ENCODE measurements at places on chromosomes 12 and 14.

DNA sequence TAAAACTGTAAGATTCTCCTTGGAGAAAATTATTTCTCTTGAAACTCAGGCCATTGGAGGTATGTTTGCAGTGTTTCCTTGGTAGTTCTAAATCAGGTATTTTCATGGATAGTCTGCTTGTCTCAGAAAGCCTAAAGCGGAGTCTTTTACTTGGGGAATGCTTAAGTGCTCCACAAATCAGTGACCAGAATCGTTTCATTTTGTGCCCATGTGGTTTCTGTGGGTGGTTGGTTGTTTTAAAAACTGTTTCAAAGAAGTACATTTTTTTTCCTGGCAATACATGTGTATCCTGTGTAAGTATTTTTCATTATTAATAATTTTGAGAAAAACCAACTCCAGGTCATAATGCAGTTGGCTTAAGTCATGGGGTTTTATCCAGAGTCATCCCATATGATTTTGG is 33.6 kb downstream of the CCDC91 start:
- no peak for DNase-seq

- no peak for DNase-seq
These were observed 236.7 kb downstream of the ANO2 start for GRCh38 chr12:5708371-5708770.

DNA sequence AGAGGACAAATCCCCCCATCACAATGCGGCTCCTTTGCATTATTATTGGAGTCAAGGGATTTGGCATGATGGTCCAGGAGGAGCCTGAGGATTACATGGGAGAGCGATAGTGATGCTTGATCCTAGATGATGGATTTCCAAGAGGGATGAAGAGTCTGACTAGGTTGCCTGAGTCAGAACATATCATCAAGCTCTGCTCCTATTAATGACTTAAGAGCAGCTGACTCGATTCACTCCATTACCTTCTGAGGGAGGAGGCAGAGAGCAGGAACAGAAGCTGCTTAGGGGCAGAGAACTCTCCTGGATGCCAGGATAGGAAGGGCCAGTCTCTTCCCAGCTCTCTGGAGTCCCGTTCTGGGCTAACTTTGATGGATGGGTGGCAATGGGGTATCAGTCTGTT is 54.0 kb upstream of the CISTR start:
- DNase-seq: no peak

DNA sequence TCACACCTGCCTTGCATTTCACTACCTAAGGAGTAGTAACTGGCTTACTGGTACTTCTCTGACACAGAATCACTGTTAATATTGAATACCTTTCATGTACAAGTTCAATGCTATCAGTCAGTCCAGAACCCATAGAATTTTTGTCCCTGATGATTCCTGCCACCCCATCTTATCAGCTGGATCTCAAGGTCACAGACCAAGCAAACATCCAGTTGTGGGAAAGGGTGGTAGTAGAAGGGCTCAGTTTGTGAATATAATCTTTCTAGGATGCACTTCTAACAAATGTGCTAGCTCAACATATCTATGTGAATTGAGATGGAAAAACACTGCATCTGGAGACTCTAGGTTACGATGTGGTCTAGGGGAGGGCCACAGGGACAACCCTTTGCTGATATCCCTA is 14.1 kb downstream of the PPP1CC start:
- DNase-seq: no peak
